ENCODE measurements at places on chromosomes 3 and 15.
A peak's percentile ranks its signal among the peaks of the same experiment; 100 is the strongest.

GRCh38 chr15:96181873-96182301, 148.6 kb upstream of the NR2F2 start:
- no peak for DNase-seq

- DNase-seq, result no peak
These were observed 3.3 kb upstream of the ARIH2 start for GRCh38 chr3:48915296-48915695.

- no peak for DNase-seq
These were observed 196.6 kb downstream of the TPRG1 start for GRCh38 chr3:189368384-189368783.

DNA sequence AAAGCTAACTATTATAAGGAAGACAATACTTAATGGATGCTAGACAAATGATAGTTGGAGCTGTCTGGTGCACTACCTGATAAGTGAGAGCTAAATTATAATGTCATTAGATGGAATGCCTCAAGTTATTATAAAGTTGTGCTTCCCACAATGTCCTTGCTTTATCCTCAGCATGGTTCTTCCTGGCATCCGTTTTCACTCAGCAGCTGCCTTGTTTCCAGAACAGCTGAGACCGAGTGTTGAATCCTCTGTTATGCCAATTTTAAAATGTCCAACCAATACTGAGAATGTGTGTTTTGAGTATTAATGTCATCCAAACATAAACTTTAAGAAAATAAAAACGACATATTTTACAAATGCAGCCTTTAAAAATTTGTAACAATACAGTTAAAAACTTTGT, 286.7 kb upstream of the SOX2 start:
- no peak for DNase-seq

DNA sequence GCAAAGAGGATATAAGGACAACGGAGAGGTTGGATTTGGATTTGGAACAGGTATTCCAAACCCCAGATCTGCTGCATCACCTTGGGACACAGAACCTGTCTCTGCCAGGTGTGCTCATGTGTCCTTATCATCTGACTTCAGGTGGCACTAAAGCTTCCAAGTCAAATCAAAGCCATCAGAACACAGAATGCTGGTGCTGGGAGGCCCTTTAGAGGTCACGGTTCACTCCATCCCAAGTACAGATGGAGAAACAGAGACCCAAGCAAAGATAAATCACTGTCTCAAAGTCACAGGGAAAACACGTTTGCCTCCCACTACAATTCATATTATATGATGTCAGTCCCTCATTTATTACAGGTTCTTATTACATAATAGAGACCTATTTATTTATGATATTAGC, 72.8 kb downstream of the HES1 start:
- no peak for DNase-seq

DNA sequence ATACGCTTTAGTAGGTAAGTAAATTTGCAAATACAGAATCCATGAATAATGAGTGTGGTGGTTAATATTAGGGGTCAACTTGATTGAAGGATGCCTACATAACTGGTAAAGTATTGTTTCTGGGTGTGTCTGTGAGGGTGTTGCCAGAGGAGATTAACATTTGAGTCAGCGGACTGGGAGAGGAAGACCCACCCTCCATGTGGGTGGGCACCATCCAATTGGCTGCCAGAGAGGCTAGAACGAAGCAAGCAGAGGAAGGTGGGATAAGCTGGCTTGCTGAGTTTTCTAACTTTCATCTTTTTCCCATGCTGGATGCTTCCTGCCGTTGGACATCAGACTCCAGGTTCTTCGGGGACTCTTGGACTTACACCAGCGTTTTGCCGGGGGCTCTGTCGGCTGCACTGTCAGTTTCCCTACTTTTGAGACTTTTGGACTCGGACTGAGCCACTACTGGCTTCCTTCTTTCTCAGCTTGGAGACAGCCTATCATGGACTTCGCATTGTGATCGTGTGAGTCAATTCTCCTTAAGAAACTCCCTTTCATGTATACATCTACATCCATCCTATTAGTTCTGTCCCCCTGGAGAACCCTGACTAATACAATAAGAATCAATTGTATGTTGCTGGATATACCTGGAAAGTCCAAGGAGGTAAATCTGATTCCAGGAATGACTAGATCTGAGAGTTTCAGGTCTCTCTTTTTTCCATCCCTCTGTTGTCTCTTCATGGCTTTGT, 25.8 kb upstream of the NEDD4 start:
- DNase-seq, result no peak

DNA sequence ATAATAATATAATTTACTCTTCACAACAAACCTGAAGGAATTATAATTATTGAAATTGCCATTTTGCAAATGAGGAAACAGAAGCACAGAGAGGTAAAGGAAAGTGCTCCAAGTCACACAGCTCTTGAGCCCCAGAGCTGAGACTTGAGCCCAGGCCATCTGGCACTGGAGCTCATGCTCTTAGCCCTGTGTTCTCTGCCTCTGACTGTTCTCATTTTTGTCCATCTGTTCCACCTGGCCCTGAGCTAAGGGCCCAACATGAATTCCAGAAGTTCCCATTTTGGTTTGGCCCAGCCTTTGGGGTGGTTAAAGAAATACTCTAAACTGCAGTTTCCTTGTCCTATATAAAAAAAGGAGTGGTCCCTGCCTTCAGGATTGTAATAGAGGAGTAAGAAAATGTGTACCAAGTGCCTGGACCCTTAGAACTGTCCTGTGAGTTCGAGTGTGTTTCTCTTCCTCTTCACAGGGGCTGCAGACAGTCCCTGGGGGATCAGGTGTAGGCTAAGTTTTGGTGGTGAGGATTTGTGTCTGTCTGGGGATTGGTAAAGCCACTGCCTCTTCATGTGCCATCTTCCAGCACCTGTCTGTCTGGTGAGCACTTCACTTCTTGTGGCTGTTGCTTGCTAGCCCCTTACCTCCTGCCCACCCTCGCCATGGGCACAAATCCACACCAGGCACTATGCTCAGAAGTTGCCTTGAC, 91.8 kb downstream of the DNAJB8 start:
- DNase-seq, result no peak

DNA sequence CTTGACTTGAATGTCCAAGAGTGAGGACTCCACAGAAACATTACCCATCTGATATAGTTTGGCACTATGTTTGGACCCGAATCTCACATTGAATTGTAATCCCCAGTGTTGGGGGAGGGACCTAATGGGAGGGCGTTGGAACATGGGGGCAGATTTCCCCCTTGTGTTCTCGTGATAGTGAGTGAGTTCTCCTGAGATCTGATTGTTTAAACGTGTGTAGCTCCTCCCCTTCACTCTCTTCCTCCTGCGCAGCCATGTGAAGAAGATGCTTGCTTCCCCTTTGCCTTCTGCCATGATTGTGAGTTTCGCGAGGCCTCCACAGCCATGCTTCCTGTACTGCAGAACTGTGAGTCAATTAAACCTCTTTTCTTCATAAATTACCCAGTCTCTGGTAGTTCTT, 273.9 kb upstream of the TBC1D5 start:
- no peak for DNase-seq

GRCh38 chr3:12579905-12580304, 23.0 kb downstream of the MKRN2 start:
- no peak for DNase-seq

DNA sequence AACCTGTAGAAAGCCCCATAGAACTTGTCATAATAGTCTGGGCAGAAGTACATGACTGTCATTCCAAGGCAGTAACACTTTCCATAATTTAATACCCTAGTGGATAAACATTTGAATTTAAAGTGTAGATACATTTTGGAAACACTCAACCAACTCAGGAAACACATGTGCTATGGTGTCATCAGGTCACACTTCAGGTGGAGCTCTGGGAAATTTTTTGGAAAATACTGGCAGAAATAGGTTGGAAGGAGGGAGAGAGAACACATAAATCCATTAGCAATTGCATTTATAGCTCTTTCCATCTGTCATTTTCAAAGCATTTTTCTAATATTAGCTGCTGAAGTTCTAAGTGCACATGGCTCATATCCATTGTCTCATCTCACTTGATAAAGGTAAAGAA, 135.7 kb downstream of the MEIS2 start:
- no peak for DNase-seq

DNA sequence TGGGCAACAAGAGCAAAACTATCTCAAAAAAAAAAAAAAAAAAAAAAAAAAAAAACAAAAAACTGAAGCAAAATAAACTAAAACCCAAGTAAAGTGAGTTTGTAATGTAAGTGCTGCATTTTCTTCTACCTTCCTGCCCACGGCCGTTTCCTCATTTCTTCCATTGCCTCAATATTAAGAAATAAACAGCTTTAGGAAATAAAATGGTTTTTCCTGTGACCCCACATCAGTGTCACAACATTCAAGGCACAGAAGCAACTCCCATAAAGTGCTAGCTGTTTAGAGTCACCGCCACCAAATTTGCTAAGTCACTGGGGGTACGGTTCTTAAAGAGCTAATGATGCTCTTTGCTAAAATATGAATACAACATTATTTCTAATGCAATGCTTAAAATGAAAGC, 3.3 kb downstream of the PKM start:
- DNase-seq, result no peak

DNA sequence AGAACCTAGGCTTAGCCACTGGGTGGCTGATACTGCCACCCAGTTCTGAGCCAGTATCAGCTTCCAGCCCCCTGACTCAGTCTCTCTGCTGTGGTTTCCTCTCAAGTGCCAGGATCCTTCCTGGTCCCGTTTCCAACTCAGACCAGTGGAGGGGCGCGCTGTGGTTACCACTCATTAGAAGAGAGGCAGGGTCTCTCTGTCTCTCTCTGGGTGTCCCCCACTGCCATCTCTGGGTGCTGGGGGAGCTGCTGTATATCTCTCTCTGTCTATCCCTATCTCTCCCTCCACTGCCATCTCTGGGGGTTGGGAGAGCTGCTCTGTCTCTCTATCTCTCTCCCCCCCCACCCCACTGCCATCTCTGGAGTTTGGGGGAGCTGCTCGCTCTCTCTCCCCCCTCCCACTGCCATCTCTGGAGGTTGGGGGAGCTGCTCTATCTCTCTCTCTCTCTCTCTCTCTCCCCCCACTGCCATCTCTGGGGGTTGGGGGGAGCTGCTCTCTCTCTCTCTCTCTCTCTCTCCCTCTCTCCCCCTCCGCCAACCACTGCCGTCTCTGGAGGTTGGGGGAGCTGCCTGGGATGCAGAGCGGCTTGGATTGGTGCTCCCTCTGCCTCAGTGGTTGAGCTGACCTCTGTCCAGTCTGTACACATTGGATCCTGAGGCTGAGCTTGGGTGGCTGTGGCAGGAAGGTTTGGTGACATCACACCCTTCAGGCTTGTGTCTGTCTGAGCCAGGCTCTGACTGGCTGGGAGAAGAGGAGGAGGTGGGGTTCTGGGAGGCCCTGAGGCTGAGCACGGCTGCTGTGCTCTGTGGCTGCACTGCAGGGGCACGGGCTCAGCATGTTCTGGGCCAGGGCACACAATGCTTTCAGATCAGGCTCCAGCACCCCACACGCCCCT, 98.9 kb downstream of the APBA2 start:
- DNase-seq, result peak; percentile 39

DNA sequence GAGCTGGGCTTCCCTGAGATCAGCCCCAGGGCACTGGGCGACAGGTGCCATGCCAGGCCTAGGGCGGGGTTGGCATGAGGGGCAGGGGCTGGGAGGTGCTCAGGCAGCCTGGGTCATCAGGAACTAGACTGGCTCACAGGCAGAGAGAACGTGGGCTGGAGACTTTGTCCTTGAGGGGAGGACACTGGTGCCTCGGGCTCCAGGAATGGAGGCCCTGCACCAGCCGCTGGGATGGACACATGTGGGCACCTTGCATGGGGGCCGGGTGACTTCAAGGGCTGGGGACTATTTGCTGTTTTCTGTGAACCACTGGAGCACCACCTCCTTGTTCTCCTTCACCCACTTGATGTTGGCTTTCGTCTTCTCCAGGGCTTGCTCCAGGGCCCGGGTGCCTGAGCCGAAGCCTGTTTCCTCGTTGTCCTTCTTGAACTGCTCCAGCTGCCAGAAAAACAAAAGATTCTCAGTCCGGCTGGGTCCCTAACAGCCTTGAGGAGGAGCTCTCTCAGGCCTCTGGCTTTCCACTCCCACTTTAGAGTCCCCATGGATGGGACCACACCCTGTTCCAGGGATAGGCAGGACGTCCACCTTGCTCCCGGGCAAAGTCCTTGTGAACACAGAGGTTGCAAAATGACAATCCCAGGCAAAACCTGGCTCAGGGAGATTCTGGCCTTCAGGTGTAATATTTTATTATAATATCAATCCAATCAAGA, 9.1 kb downstream of the MESP2 start:
- DNase-seq, result no peak

DNA sequence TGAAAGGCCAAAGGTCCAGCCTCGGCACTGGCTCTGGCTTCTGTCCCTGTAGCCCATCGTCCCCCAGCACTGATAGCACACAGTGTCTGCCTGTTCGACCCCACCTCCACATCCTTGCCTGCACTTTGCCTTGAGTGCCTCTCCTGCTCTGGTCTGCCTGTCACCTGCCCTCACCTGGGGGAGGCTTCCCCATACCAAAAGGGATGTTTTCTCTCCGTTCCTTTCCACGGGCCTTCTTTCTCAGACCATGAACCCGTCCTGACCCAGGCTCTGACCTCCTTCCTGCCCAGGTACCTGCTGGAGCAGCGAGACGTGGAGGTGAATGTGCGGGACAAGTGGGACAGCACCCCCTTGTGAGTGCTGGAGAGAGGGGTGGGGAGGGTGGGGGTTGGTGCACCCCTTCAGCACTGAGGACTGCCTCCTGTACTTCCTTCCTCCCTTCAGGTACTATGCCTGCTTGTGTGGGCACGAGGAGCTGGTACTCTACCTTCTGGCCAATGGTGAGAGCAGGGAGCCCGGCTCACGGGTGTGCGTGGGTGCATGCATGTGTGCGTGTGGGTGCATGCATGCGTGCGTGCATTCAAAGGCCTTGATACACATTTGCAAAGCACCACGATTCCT, 1.5 kb downstream of the ABTB1 start:
- no peak for DNase-seq

- no peak for DNase-seq
These were observed 91.8 kb upstream of the WDR72 start for GRCh38 chr15:53851110-53851848.

- no peak for DNase-seq
These were observed 226.8 kb downstream of the LPP start for GRCh38 chr3:188380722-188381121.

- DNase-seq, result peak; percentile 66
These were observed 993 bp upstream of the SIAH2 start for GRCh38 chr3:150763841-150764483.

DNA sequence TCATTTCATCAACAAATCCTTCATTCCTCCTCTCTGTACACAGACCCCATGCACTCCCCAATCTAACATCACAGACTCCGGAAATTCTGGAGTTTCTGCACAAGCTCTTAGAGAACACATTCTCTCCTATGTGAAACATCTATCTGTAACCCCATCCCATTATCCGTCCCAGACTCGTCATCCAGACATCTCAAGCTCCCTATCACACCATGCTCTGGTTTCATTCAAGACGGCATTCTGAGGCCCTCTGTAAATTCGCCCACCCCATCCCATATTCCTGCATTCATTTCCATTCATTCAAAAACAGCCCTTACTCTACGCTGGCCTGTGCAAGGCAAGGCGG, 575 bp downstream of the LEO1 start:
- peak; percentile 17 for DNase-seq

DNA sequence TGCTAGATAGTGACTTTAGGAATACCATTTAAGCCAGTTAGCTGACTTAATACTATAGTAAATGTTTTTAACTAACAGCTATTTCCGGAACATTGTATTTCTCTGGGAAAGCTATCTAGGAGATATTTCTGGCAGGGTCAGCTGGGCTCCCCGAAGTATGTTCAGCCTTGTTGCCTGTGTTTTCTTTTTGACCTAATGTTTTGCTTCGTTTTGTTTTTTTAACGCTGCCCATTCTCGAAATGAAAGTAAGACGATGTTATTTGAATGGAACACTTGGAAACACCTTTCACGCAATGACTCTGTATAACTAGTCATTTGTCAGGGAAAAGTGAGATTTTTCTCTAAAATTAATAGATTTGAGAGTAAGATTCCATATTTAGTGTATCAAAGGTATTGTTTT, 702.9 kb upstream of the NAALADL2 start:
- DNase-seq, result no peak

All from frontal cortex (tissue), 4 donors.